ENCODE measurements at places on chromosomes 2 and 18.

DNA sequence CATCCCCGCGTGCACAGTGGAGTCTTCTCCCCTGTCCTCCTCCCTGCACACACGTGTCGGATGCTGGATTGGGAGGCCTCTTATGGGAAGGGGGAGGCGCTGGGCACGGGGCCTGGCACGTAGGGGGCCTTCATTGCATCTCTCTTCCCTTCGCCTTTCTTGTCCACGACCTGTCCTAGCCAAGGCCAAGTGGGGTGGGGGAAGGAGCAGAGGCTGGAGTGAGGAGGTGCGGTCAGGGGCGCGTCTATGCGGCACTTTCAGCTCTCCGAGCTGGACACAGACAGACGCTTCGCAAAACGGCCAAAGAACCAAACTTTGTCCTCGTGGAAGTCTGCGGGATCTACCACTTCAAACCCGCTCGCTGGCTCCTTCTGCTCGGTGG lies 13.4 kb downstream of the ALPG start:
- DNase-seq, result no peak

- no peak for DNase-seq
Measured at GRCh38 chr2:199862788-199863187, 11.8 kb upstream of the FTCDNL1 start.

DNA sequence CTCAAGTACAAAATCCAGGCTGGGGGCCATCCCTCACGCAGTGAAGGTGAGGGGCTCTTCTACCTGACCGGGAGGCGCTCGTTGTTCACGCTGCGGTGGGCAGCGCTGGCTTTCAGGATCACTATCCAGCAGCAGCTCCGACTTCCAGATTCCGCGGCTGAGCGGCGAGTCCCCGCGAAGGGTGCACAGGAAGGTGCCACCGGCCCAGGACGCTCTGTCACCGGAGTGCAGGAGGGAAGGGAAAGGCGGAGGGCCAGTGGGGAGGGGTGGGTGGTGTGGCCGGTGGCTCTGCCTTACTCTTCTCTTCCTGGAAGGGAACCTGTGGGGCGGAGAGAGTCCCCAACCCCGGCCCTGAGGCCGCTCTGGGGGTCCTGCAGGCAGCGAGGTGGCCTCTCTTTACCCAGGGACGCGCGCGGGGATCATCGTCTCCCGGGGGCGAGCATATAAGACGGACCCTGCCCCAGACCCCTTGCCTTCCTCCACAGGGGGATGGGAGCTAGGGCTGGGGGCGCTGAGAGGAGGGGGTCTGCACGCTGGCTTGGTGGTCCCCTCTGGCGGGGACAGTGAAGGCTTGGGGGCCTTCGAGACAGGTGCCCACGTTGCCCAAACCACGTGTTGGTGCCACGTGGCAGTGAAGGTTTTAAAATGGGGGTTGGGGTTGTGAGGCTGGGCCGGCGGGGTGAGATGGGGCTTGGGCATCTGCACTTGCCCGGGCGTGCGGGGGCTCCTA lies 26.9 kb upstream of the HS6ST1 start:
- DNase-seq, result no peak

DNA sequence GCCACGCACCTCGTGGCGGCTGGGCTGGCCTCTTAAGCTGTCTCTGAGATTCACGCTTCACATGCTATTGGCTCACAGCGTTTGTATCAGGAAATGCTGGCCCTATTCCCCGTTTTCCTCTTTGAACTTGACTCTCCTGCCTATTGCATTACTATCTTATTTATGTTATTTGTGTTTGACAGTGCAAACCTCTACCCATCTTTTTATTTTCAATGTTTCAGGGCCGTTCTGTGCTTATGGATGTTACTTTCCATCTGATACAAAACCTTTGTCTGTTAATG lies 149.9 kb upstream of the TWIST2 start:
- no peak for DNase-seq

DNA sequence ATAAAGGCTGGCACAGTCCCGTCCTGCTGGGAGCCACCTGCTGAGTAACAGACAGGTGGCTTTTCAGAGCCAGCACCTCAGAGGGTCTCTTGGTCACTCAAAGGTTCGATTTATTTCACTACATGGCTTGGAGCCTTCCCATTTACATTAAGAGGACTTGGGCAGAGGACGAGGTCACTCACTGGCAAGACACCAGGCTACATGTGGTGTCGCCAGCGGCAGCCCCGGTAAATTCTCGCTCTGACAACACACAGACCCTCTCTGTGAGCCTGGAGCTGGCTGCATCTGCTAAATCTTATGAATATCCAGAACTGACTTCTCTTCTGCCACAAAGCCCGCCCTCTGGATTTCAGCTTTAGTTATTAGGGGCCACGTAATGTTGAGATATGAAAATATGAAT lies 254.7 kb downstream of the VAPA start:
- no peak for DNase-seq

Data from activated T-helper 1 cell treated with anti-CD3 and anti-CD28 coated beads, Interleukin-2, amount 50 U/mL, for 16 hours (primary cell).